ENCODE measurements at places on chromosomes 16 and 17.

GRCh38 chr16:24372824-24373223, 116.7 kb downstream of the CACNG3 start:
- no peak for DNase-seq

GRCh38 chr16:12573730-12574383, 229.8 kb downstream of the CPPED1 start:
- DNase-seq = no peak

DNA sequence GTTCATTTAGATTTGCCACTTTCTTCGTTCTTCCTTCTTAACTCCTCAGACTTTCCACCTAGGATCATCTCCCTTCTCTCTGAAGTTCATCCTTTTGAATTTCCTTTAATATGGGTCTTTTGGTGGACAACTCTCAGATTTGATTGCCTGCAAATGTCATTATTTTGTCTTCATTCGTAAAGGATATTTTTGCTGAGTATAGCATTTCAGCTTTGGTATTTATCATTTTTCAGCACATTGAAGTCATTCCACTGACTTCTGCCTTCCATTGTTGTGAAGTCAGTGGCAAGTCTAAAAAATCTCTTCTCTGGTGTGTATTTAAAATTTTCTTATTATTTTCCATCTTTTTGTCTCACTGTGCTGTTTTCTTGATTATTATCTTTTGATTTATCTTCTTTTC, 45.4 kb downstream of the GAN start:
- no peak for DNase-seq

- no peak for DNase-seq
These were observed 9.2 kb downstream of the SEZ6 start for GRCh38 chr17:28996554-28997096.

DNA sequence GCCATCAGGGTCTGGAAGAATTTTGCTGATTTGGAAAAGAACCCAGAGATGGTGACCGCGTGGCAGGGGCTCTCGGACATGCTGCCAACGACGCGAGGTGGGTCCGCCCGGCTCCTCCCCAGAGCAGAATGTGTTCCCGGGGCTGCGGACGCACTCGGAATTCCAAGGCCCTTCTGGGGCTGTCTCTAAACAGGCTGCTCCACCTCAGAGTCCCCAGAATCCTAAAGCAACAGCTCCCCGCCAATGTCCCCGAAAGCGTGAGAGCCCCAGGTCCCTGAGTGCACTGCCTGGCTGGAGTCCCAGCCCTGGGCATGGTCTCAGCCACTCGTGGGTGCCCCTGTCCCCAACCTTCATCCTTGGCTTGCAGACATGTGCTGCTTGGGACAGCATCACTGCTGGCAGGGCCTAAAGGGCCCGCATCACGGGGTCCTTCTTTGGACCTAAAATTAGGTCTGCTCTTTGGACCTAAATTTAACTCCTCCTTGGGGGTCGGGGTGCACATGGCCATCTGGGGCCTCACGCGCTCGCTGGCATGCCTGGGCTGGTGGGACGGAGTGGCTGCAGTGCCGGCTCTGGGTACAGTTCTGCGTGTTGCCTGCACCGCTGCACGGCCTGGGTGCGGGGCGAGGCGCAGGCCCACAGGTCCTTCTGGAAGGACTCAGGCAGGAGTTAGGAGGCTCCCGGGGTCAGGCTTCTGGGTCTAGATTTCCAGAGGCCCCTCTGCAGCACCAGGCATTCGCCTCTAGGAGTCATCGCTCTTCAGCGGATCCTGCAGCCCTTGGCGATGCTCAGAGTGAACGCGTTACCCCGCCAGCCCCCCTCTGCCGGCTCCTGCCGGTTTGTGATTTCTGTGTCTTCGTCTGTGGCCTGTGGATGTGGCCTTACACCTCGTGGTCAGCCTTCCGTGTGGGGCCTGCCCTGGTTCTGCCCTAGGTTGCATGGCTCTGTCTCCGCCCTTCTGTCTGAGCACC, 41.9 kb upstream of the CHMP6 start:
- DNase-seq = no peak

DNA sequence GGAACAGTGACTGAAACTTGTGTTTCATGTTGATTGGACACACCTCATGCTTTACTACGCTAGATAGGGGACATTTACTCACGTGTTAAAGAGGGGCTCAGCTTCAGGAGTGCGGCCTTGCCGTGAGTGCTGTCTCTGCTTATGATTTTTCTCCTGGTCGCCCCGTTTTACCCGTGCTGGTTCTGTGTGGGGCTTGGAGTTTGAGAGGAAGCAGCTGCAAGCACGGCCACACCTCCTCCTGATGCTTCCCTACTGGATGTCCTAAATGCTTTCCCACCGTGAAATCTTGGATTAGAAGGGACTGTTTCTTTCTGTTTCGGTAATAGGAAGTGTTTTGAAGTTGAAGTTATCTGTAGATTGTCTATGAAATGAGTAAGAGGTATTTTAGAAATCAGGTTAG, 54.0 kb upstream of the ZNF750 start:
- no peak for DNase-seq

- no peak for DNase-seq
These were observed 121.6 kb downstream of the ZNF423 start for GRCh38 chr16:49734331-49734730.

All from esophagus squamous epithelium (tissue), 5 donors.